ENCODE measurements at places on chromosomes 2 and 18. TPM values are rescaled to one million over a fixed set of nuclear protein-coding genes. Genes with fewer than 3 reads are reported as not detected.
A peak's percentile ranks its signal among the peaks of the same experiment; 100 is the strongest.

DNA sequence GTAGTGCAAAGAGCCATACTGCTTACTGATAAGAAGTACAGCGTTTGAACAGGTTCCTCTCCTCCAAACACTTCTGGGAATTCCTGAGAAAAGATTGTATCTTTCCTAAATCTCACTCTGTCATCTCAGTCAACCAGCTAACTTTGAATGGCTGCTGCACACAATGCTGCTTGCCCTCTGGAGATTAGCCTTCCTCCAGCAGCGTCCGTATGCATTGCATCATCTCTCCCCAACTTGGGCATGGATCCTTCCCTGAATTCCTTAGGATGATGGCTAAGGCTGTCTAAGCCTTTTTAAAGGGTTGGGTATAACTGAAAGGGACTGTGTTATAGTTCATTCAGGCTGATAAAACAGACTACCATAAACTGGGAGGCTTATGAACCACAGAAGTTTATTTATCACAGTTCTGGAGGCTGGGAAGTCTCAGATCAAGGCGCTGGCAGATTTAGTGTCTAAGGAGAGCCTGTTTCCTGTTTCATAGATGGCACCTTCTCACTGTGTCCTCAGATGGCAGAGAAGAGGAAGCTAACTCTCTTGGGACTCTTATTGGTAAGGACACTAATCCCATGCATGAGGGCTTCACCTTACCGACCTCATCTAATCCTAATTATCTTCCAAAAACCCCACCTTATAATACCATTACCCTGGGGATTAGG, 105.3 kb downstream of the PAX3 start:
- H3K36me3 ChIP-seq = no peaks in the 10 kb centered on the region
- no peak overlapping the region for H3K27ac ChIP-seq
- H3K27me3 ChIP-seq = no peaks in the 10 kb centered on the region
- no peaks in the 10 kb centered on the region for H3K4me1 ChIP-seq
- DNase-seq = no peak

GRCh38 chr2:33230842-33231241, 245.6 kb upstream of the RASGRP3 start:
- no peak overlapping the region for H3K27ac ChIP-seq
- no peak for DNase-seq
- no peaks in the 10 kb centered on the region for H3K4me1 ChIP-seq

DNA sequence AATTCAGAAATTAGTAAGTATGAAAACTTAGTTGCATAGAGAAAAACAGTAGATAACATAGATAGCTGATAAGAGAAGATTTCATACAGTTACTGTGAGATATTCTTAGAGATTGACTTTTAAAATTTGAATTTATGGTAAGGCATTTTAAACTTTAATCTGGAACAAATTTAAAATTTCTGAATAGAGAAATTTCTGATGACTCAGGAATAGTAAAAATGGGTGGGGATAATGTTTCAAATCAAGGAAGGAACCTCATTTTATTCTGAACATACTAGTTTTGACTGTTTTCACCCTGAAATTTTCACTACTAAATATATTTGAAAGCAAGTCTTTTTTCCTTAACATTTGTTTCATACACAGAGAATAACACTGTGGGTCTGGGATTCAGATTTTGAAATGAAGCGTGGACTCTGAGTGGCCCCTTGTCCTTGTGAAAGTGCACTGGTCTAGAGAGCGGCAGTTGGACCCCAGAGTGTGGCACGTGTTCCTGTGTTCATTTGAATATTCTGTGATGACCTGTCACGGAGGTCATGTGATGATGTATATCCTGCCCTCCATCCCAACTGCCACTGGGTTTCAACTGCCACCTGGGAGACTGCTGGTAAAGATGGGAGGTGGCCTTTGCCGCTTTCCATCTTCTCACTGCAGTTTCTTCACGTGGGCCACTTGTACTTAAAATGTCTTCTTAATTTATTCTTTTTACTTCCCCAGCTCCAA, 38.5 kb upstream of the RAB6D start:
- no peak overlapping the region for H3K27ac ChIP-seq
- no peak for DNase-seq
- H3K4me1 ChIP-seq = no peaks in the 10 kb centered on the region
- no peak overlapping the region for H3K4me3 ChIP-seq
- no peaks in the 10 kb centered on the region for H3K36me3 ChIP-seq
- no peaks in the 10 kb centered on the region for H3K27me3 ChIP-seq

Gene ADAM23
- polyA plus RNA-seq = 0.98 TPM

Gene PAIP2B
- 9.0 TPM for polyA plus RNA-seq

- no peak for DNase-seq
- no peak overlapping the region for H3K4me3 ChIP-seq
- no peak overlapping the region for H3K27ac ChIP-seq
- H3K27me3 ChIP-seq = no peaks in the 10 kb centered on the region
Measured at GRCh38 chr2:59930430-59930829, 623.0 kb downstream of the BCL11A start.

Gene ZNF532
- 40.5 TPM for polyA plus RNA-seq

DNA sequence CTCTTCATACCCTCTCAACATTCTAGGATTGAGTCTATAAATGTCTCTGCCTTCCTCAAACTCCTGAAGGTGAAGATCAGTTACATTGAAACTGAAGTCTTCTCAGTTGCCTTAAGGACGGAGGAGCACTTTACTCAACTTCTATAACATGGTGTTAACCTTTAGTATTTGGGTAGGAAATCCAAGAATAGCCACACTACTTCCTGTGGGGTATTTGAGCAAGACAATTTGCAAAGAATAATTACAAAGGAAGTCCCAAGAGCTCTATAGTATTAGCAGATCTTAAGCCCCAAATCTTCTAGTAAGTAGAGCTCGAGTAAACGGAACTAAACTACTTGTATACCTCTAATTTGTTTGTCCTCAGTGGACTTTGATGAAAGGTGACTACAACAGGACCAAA, 80.9 kb downstream of the SP100 start:
- no peak overlapping the region for H3K4me3 ChIP-seq
- no peaks in the 10 kb centered on the region for H3K27me3 ChIP-seq

Gene ERMN
- 0.38 TPM for polyA plus RNA-seq

- H3K4me3 ChIP-seq = no peak overlapping the region
- DNase-seq = no peak
- no peak overlapping the region for H3K27ac ChIP-seq
- H3K36me3 ChIP-seq = no peaks in the 10 kb centered on the region
- H3K27me3 ChIP-seq = no peaks in the 10 kb centered on the region
- no peaks in the 10 kb centered on the region for H3K4me1 ChIP-seq
Measured at GRCh38 chr2:191625446-191625845, 52.5 kb upstream of the NABP1 start.

DNA sequence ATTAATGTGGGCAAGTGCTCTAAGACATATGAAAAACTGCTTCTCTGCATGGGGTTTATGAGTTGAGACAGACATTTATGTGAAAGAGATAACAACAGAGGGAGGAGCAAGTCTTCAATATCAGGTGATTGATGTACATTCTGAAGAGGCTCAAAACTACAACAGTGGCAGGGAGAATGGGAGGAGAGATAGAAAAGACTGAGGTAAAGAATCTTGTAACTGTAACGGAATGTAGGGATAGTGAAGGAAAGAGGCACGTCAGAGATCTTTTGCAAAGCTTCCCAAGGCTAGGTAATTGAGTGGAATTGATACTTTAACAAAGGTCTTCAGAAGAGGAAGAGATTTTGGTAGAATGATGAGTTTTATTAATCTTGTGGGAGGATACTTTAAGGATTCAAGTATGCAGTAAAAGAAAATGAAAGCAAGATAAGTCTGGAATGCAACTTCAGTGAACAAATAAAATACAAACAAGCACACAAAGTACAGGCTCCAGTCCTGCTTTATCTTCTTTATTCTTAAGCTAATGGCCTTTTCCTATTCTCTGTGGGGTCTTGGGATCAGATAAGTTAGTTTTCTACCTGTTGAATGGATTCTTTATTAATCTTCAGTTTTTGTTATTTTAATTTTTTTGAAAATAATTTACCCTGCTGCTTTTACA, 15.0 kb downstream of the SMAD4 start:
- H3K27ac ChIP-seq = no peak overlapping the region
- H3K27me3 ChIP-seq = no peaks in the 10 kb centered on the region
- H3K4me1 ChIP-seq = peaks cover 13% of the 10 kb centered on the region
- no peaks in the 10 kb centered on the region for H3K36me3 ChIP-seq

Gene KYNU
- 2.2 TPM for polyA plus RNA-seq

- no peak overlapping the region for H3K27ac ChIP-seq
- H3K4me3 ChIP-seq = no peak overlapping the region
- H3K27me3 ChIP-seq = no peaks in the 10 kb centered on the region
- no peaks in the 10 kb centered on the region for H3K4me1 ChIP-seq
- DNase-seq = no peak
- H3K36me3 ChIP-seq = no peaks in the 10 kb centered on the region
Measured at GRCh38 chr2:23390152-23390551, 5.2 kb downstream of the KLHL29 start.

DNA sequence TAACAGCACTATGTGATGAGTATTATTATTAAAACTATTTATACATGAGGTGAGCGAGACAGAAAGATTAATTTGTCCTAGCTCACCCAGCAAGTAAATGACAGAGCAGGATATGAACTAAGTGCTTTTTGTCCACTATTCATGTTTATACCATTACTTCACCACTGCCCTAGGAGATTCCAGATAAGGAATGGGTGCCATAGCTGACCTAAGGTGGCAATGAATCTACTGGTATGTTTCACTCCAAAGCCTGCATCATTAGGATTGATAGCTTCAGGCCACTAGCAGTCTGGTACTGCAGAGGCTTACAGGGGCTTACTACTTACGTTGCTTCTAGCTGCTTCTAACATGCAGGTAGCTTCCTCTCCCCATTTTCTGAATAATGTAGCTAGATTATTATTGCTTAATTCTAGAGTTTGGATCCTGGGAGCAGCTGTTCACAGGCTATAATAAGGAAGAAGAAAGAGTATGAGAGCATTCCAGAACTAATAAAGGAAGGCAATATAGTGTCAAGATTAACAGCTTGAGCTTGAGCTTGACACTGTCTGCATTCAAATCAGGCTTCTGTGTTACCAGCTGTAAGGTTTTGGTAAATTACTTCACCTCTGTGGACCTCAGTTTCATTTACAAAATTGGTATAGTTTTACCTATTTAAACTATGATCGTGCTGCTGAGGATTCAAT, 153.7 kb downstream of the GALNT3 start:
- DNase-seq = no peak
- H3K27ac ChIP-seq = no peak overlapping the region
- no peaks in the 10 kb centered on the region for H3K27me3 ChIP-seq
- H3K36me3 ChIP-seq = no peaks in the 10 kb centered on the region
- no peak overlapping the region for H3K4me3 ChIP-seq

GRCh38 chr18:79570266-79571201, 109.1 kb upstream of the CTDP1 start:
- DNase-seq = peak; percentile 22
- H3K36me3 ChIP-seq = no peaks in the 10 kb centered on the region
- H3K27me3 ChIP-seq = no peaks in the 10 kb centered on the region

DNA sequence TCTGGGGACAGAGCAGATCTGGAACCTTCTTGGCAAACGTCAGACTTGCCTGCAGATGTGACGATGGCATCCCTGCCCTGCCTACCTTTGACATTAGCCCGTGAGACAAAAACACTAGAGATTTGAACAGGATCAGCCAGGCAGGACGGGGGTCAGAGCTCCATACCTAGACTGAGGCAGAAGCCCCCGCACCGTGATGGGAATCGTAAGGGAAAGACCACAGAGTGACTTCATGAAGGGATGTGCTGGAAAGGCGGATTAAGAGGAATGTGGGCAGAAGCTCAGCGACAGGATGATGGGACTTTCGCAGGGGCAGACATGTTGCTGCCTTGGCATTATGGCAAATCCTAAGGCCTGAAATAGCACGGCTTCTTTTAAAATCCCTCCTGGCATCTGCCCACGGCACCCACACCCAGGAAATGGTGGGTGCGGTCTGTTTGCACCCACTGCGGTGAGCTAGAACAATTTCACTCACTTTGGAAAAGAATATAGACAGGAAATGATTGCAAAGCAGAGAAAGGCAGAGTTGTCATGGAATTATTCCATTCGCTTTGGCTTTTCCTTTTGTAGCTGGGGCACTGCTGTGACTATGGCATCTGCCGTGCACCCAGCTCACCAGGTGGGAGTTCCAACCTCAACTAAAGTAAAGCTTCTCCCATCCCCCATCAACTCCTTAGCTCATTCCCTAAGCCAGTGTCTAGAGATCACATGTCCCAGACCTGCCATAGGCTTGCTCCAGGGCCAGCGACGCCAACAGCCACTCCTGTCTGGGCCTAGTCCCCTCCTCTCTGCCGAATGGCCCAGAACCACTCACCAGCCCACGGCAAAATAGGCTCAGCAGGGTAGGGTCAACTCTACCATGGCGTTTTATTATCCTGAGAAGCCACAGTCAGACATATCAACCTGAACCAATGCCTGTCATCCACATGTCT, 112.7 kb upstream of the NPAS2 start:
- no peak for DNase-seq
- H3K27ac ChIP-seq = no peak overlapping the region
- H3K4me1 ChIP-seq = no peaks in the 10 kb centered on the region
- H3K36me3 ChIP-seq = no peaks in the 10 kb centered on the region
- H3K27me3 ChIP-seq = no peaks in the 10 kb centered on the region
- no peak overlapping the region for H3K4me3 ChIP-seq

- no peaks in the 10 kb centered on the region for H3K36me3 ChIP-seq
- H3K27ac ChIP-seq = no peak overlapping the region
- H3K4me3 ChIP-seq = no peak overlapping the region
- no peaks in the 10 kb centered on the region for H3K27me3 ChIP-seq
Measured at GRCh38 chr2:14587119-14587518, 45.4 kb upstream of the LRATD1 start.

Gene PRPF40A
- polyA plus RNA-seq = 27.5 TPM

- H3K36me3 ChIP-seq = no peaks in the 10 kb centered on the region
- no peak overlapping the region for H3K27ac ChIP-seq
- no peak for DNase-seq
- H3K4me1 ChIP-seq = no peaks in the 10 kb centered on the region
Measured at GRCh38 chr2:154600927-154601494, 97.5 kb upstream of the KCNJ3 start.

- H3K27ac ChIP-seq = no peak overlapping the region
- no peaks in the 10 kb centered on the region for H3K4me1 ChIP-seq
- no peak overlapping the region for H3K4me3 ChIP-seq
- no peaks in the 10 kb centered on the region for H3K36me3 ChIP-seq
- DNase-seq = no peak
Measured at GRCh38 chr18:75437979-75438378, 10.5 kb upstream of the SMIM21 start.

GRCh38 chr18:11269257-11269656, 119.9 kb upstream of the PIEZO2 start:
- no peaks in the 10 kb centered on the region for H3K36me3 ChIP-seq

DNA sequence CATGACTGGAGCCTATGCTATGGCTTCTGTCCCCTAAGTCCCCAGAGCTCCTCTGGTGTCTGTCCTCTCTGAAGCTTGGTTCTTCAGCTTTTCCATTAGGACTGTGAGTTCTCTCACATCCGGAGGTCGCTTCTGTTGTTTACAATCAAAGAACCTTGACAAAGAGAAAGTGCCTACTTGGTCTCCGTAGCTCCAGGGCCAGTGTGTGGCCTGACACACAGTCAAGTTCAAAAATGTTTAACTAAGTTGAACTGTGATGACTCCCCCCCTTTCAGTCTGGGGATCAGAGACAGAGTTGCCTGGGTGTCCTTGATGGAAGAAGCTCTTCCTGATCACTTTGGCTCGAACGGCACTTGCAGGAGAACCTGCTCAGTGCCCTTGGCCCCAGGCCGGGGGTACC, 26.3 kb upstream of the YWHAQ start:
- H3K36me3 ChIP-seq = no peaks in the 10 kb centered on the region
- H3K27ac ChIP-seq = no peak overlapping the region
- no peaks in the 10 kb centered on the region for H3K27me3 ChIP-seq
- H3K4me1 ChIP-seq = peaks cover 8% of the 10 kb centered on the region
- no peak for DNase-seq

Gene FSHR
- polyA plus RNA-seq = 4.0 TPM

Gene INHA
- polyA plus RNA-seq = 96.3 TPM

Gene CCDC85A
- 0.17 TPM for polyA plus RNA-seq

All from ovary (tissue), 10 donors.